ENCODE measurements at places on chromosomes 2 and 18.

- no peak for DNase-seq
These were observed 296.3 kb downstream of the DYSF start for GRCh38 chr2:71749671-71750101.

- no peak for DNase-seq
These were observed 363 bp upstream of the RFTN2 start for GRCh38 chr2:197675711-197676188.

DNA sequence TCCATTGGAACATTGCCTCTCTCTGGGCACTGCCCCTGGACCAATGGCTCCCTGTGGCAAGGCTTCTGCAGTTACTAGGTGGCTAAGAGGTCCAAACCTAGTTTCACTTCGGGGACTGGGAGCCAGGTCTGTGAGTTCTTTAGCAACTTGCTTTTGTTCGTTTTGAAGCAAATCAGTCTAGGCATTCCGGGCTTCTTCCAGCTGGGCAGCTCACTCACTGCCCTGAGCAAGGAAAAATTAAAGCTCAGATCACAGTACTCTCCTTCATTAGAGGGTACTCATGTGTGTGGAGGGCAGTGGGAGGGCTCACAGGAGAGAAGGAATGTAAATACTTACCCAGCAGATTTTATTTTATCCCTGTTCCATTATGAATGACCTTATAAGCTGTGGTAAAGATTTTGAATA lies 80.3 kb downstream of the SPP2 start:
- DNase-seq: no peak

DNA sequence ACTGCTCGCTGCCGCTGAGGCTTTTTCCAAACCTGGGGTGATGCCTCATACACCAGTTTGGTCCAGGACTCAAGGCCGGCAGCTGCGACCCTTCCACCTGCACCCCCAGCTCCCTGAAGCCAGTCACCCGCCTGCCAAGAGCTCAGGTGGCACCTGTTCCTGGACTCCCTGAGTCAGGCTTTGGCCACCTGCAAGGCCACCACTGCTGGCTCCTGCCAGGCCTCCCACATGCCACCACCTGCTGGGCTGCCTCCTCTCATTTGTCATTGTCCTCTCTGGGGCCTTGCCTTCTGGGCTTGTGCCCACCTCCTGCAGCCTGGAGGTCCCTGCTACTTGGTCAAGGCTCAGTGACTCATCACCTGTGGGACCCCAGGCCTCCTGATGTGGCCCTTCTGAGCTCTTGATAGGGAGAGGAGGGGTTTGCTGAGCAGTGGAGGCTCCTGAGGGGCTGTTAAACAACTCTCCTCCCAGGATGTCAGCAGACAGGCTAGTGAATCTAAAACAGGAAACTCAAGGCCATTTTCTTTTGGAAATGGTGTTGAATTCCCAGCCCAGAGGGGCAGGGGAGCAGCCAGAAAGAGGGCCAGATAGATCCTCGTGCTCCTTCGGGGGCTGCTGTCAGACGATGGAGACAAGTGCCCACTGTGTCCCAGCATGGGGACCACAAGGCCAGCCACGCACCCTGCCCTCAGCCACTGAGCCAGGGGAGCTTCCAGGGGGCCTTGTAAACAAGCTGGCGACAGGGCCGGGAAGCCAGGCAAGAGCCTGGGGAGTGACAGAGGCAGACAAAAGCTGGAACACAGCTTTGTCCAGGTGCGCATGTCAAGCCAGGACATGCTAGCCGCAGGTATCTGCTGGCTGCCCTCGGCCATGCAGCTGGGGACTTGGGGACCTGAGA lies 416.8 kb downstream of the LRATD1 start:
- DNase-seq: no peak

GRCh38 chr18:47968006-47968676 lies 37.7 kb upstream of the SMAD2 start:
- no peak for DNase-seq

DNA sequence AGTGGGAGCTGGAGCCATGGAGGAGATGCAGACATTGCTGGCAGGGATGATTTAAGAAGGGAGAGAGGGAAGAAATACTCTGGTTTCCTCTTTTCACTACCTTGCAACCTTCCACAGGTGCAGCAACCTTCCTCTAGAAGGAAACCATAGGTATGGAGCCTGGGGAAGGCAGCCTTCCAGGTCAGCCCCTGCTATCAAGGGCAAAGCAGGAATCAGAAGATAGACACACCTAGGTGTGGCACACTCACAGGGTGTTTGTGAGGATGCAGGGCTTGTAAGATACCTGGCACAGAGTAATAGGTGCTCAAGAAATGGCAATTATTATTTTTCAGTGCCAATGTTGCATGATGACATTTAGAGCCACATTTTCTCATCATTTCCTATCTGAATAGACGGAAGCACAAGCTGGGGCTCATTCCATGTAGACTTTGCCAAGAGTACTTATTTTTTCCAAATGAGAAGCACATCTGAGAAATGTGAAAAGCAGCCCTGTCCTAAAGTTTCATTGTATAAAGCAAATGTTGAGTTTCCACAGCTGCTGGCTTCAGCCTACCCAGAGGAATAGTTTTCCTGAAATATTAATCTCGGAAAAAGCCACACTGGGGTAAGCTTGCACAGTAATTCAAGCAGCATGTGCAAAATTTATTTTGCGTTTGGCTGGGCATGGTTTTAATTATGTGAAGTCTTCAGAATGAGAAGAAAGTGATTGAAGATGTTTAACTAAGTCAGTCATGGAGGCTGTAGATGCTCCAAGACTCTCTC lies 20.6 kb downstream of the EVA1A start:
- no peak for DNase-seq

DNA sequence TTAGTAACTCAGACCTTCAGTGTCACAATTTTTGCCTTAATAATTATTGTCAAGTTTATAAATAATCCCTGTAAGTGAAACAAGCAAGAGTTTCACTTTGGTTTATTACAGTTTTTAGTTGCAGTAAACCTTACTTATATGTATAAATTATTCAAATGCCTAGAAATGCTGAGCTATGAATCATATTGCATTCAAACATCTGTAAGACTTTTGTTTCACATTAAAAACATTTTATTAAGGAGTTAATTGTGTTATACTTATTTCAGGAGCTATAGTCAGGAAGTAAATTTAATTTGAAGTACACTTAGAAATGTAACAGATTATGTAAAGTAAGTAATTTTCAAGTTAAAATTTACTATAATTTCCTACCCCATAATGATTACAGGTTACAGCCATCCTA lies 3.9 kb upstream of the ETAA1 start:
- no peak for DNase-seq

GRCh38 chr2:60376252-60376651 lies 177.2 kb downstream of the BCL11A start:
- DNase-seq: no peak
